ENCODE measurements at places on chromosomes 1 and 21.

DNA sequence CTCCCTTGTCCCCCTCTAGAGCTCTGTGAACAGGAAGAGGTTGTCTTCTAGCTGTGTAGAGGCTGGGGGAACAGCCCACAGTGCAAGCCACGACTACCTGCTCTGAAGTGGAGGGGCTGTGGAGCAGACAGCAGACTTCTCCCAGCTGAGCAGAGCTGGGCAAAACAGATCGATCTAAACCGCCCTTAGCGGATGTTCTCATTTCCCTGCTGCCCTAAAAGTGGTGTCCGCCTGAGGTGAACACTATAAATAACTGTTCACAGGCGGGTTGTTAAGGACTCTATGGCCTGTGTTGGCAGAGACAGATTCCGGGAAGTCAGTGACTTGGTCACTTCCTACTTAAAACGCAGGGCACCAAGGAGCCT is 203.2 kb downstream of the RHOU start:
- no peak overlapping the region for H3K4me3 ChIP-seq
- no peak for DNase-seq
- no peak overlapping the region for H3K27ac ChIP-seq
- H3K27me3 ChIP-seq: no peaks in the 10 kb centered on the region

GRCh38 chr21:14259747-14260146 is 43.8 kb downstream of the RBM11 start:
- H3K4me1 ChIP-seq: no peaks in the 10 kb centered on the region
- H3K27me3 ChIP-seq: no peaks in the 10 kb centered on the region
- H3K27ac ChIP-seq: no peak overlapping the region

- H3K36me3 ChIP-seq: no peaks in the 10 kb centered on the region
- no peaks in the 10 kb centered on the region for H3K27me3 ChIP-seq
- H3K27ac ChIP-seq: no peak overlapping the region
- no peak for DNase-seq
- no peaks in the 10 kb centered on the region for H3K4me1 ChIP-seq
Observed at GRCh38 chr1:92315766-92316599, 17.1 kb downstream of the RPAP2 start.

DNA sequence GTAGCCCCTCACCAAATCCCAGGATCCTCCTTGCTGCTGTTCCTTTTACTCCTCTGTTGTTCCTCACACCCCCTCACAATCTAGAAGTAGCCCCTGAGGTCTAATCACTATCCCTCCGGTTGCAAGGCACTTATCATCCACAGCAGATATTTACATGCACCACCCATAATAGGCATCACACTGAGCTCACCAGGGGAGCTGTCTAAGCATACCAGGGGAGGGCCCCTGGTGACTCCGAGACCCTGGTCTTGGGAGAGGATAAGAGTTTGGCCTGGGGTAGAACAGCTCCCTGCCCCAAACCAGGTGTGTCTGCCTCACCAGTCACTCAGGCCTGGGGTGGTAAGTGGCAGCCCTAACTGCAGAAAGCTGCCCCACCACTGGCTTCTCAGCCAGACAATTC is 37.3 kb upstream of the ZC3H12A start:
- H3K36me3 ChIP-seq: no peaks in the 10 kb centered on the region
- no peaks in the 10 kb centered on the region for H3K4me1 ChIP-seq
- no peak overlapping the region for H3K4me3 ChIP-seq
- peaks cover 50% of the 10 kb centered on the region for H3K27me3 ChIP-seq
- H3K27ac ChIP-seq: no peak overlapping the region
